Kidney (tissue), 22 donors: ENCODE measurements at places on chromosomes 2 and 18.

DNA sequence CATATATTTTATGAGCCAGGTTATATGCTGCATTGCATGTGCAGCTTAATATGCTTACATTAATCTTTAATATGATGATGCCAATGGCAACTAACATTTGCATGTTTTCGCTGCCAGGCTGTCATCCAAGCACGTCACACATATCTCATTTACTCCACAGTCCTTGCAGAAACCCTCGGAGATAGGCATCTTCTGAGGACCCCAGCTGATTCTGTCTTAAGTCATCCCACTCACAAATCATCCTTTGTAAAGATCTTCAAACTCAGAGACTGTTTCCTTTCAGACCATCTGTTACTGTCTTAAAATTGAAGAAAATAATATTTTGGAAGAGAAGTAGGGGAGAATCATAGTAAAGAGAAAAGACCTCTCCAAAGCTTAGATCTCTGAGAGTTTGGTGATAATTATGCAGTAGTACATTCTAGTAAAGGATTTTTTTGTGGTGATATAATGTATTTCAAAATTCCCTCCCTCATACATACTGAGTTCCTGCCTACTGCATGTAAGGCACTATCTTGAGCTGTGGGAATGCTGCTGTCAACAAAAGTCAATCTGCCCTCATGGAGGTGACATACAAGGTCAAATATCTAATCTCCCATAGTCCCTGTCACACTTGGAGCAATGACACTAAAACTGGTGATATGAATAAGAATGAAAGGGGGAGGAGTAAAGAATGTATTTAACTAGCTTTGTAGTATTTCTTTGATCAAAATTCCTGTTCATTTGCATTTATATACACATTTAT, 11.0 kb downstream of the ITGA4 start:
- no peak for DNase-seq

GRCh38 chr2:120593921-120594686, 141.6 kb upstream of the GLI2 start:
- DNase-seq, result peak; percentile 13

DNA sequence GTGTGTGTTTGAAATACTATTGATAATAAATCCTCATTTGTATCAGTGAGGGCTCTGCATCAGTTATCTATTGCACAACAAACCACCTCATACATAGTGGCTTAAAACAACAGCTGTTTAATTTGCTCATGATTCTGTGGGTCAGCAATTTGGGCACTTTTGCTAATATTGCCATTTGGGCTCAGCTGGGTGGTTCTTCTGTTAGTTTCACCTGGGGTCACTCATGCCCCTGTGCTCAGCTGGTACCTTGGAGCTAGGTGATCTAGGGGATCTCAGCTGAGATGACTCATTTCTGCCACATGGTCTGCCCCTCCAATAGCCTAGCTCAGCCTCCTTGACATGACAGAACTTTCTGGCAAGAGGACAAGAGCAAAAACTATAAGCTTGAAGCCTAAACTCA, 126.3 kb downstream of the LYPD6B start:
- DNase-seq, result no peak

DNA sequence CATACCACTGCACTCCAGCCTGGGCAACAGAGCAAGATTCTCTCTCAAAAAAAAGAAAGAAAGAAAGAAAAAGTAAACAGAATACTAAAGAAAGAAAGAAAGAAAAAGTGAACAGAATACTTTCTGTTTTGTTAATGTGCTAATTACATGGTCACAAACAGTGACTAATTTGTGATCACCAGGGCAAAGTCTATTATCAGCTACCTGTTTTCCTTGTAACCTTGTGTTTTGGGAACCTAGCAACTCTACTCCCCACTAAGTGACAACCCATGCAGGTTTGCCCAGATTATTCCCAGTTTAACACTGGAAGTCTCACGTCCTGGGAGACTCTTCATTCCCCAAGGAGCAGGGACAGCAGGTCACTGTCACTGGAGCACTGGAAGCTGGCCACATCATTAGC, 16.7 kb upstream of the UGT1A9 start:
- DNase-seq, result no peak

DNA sequence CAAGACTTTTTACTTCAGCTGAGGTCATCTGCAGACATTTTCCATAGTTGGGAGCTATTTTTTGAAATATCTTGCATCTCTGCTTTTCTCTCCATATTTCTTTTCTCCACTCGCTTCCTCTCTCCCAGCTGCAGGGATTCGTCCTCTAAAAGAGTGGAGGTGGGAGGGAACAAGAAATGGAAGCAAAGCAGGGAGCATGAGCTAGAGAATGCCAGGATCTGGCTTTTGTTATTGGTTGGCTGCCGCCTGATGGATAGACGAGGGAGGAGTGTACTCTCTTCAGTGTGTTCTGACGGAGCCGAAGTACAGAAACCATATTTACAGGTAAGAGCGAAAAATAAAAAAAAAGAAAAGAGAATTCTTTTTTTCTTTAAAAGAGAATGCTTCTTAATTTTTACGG, at the start of gene CSRNP3:
TSS of gene CSRNP3 (plus strand) at position 282 of the 400 bp plus-strand sequence. CDS start 125,368 bp downstream, outside the sequence.
- DNase-seq, result peak; percentile 97

GRCh38 chr2:9419541-9419940, 3.8 kb downstream of the ITGB1BP1 start:
- DNase-seq, result no peak

GRCh38 chr2:18396329-18397010, 164.0 kb downstream of the RDH14 start:
- no peak for DNase-seq

GRCh38 chr2:39411181-39411944, 25.7 kb downstream of the MAP4K3 start:
- no peak for DNase-seq

DNA sequence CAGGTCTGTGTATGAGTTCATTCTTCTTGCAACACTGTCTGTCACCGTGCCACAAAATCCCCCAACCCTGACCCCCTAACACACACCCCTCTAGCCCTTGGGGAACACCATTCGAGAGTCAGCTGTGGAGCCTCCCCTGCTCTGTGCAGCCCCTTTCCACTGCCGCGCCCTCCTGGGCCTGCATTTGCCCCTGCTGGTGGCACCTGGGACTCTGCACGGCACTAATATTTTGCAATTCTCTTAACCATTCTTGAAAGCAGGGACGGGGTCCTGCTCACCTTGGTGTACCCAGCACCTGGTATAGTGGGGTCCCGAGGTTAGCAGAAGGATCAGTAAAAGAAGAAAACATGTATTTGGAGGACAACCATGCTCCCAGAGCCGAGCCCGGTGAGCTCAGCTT, 124.0 kb downstream of the HDAC4 start:
- no peak for DNase-seq

DNA sequence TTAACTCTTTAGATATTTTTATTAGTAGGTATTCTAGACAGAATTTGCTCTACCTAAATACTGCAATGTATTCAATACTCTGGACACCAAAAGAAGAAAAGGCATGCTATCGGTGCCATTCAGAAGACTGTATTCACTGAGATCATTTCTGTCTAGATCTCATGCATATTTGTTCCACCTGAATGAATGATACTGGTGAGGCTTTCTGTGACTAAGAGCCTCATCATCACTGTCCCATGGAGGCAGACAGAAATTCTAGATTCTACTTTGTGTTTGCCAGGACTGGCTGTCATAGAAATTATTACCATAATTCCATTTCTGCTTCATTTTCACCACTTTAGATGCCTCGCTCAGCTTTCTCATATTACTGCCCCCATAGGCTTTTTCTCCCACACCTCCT, 340.7 kb downstream of the MBD2 start:
- DNase-seq, result no peak

DNA sequence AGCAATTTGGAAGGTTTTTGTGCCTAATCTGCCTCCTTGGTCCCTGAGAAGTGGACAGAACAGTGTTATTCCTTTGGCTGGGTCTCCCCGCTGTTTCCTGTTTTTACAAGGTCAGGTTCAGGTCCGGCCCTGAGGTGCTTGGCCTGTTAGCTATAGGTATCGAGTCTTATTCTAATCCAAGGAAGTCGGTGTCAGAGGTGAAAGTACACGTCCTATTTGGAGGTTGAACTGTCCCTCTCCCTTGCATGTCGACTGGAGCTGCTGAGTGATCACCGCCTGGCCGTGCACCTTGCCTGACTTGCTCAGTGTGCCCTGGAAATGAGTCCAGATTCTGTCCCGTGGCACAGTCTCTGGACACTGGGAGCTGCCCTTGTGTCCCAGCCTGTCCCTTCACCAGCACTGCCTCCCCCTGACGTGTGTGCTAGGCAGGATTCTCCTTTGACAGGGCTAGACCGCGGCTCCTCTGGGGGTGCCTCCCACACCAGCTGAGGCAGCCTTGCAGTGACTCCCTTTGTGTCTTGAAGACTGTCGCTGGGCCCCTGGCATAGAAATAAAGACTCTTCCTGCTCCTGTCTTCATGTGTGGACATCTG, 65.7 kb upstream of the RBM44 start:
- DNase-seq, result peak; percentile 55

- DNase-seq, result peak; percentile 2
Observed at GRCh38 chr2:118812552-118812951, 34.9 kb downstream of the EN1 start.

DNA sequence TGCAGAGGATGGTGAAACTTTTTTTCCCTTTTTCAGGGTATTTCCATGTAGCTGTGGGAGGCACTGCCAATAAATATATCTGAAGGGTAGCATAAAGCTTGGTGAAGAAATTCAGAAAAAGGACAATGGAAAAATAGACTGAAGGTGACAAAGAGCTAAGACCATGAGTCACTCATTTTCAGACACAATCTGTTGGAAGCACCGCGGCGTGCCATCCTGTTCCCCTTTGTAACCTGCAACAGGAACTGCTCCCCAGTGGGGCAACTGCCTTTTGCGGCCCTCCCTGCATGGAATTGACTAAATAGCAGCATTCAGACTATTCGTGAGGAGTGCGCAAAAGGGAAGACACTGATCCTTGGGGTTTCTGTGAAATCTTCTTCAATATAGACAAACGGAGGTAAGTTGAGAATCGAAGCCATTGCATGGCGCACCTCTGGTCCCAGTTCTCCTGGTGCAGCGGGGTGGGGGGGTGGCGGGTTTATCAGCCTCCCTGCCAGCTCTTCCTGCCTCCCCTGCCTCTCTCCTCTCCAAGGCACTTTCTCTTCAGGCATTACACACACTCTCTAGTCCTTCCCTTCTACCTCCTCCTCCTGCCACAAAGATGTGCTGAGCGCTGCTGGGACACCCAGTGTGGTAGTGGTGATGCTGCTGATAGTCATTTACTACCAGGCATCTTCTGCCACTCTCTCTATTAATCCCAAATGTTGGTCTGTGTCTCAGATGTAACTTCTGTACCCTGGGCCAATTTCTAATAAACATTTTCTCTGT, 126.2 kb upstream of the TMEM200C start:
- no peak for DNase-seq

- no peak for DNase-seq
Observed at GRCh38 chr2:143581134-143581533, 451.9 kb downstream of the ARHGAP15 start.

DNA sequence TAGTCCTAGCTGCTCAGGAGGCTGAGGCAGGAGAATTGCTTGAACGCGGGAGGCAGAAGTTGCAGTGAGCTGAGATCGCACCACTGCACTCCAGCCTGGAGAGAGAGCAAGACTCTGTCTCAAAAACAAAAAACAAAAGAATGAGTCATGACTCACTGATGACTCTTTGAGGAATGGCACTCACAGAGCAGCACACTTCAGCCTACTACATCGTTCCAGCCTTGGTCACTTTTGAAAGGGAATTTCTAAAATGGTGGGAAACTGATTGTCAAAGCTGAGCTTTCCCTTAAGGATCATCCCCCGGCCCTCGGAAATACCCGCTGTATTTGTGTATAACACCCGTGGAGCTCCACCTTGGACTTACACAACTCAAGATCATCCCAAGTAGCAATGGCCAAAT, 217.3 kb upstream of the HS6ST1 start:
- no peak for DNase-seq

DNA sequence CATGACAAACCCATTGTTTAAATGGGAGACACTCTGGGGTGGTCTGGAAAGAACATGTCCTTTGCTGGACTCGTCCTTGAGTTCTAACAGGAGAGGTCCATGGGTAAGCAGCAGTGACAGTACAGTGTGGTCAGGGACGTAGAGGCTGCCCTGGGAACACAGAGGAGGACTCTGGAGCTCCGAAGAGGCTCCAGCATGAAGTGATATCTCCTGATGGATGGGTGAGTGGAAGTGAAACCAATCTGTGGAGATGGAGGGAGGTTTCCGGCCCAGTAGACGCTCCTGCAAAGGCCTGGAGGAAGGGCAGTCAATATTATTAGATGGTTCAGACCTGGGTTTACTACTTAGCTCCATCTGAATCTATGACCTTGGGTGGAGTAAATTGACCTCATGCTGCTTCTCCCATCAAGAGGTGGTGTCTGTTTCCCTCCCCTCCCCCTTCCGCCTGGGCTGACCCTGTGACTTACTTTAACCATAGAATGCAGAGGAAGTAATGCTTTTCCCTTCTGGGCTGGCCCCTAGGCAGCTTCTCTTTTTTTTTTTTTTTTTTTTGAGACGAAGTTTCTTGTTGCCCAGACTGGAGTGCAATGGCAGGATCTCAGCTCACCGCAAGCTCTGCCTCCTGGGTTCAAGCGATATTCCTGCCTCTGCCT, 2.3 kb upstream of the TFCP2L1 start:
- DNase-seq, result no peak

DNA sequence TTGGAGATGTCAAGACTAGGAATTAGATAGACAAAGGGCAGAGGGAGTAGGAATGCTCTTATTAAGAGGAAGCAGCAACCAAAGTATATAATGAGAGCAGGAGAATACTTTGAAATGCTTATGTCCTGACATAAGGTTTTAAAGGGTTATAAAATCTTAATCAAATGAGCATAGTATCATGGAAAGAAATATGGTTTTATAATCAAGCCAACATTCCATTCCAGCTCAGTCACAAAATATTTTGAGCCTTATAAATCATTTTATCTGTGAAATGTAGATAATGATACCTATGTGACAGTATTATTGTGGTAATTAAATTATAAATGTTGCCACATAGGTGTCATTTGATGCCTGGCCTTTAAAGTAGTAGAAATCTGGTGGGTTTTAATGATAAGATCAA, 17.6 kb downstream of the VSNL1 start:
- no peak for DNase-seq

DNA sequence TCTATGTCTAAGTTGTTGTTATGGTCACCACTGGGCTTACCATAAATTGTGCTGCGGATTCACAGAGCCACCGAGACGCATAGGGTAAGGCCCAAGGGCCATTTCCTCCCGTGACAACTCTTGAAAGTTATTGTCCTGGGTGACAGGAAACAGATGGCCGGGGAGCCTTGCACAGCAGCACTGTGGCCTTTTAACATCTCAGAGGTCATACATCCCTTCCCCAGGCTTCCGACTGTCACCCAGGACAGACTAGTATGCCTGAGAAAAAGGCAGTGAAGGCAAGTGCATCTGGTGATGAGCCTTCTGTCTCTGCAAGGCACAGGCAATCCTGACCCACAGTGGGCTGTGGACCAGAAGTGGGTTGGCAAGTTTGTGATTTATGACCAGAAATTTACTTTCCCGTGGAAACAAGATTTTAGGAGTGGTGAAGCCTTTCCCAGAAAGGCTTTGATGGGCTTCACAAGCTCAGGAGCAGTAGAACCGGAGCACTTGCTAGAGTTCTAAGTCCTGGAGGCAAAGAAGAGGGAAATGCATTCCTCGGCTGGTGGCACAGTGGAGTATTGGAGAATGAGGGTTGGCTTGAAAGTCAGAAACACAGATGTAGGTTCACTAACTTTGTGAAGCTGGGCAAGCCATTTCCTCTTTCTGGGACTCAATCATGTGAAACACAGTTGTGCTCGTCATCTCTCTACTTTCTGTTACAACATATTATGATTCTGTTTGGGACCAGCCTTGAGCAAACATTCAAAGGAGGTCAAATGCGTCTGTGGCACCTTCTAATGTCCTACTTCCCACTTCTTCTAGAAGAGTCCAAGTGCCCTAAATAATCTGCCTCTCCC, 2.0 kb upstream of the CAPN14 start:
- no peak for DNase-seq
